Renal pelvis (tissue), 12 donors: ENCODE measurements at places on chromosomes 6 and 20. TPM values are rescaled to one million over a fixed set of nuclear protein-coding genes. Genes with fewer than 3 reads are reported as not detected.

The NRSN1 gene
- 0.44 TPM for polyA plus RNA-seq

The SMLR1 gene
- 3.3 TPM for polyA plus RNA-seq

The RNF144B gene
- 15.9 TPM for polyA plus RNA-seq

The FAXC gene
- polyA plus RNA-seq: 3.7 TPM

The RGL2 gene
- 133 TPM for polyA plus RNA-seq

The CHMP4B gene
- 99.3 TPM for polyA plus RNA-seq

The OR2J3 gene
- not detected for polyA plus RNA-seq

The RAB44 gene
- 0.04 TPM for polyA plus RNA-seq

The GPX6 gene
- not detected for polyA plus RNA-seq

The PKIB gene
- polyA plus RNA-seq: 2.4 TPM

The ZHX3 gene
- 26.9 TPM for polyA plus RNA-seq

The GFOD1 gene
- 2.4 TPM for polyA plus RNA-seq

The ANKEF1 gene
- polyA plus RNA-seq: 8.1 TPM

The RIMS4 gene
- polyA plus RNA-seq: 0.37 TPM

The SLPI gene
- not detected for polyA plus RNA-seq

The HEY2 gene
- 7.2 TPM for polyA plus RNA-seq

DNA sequence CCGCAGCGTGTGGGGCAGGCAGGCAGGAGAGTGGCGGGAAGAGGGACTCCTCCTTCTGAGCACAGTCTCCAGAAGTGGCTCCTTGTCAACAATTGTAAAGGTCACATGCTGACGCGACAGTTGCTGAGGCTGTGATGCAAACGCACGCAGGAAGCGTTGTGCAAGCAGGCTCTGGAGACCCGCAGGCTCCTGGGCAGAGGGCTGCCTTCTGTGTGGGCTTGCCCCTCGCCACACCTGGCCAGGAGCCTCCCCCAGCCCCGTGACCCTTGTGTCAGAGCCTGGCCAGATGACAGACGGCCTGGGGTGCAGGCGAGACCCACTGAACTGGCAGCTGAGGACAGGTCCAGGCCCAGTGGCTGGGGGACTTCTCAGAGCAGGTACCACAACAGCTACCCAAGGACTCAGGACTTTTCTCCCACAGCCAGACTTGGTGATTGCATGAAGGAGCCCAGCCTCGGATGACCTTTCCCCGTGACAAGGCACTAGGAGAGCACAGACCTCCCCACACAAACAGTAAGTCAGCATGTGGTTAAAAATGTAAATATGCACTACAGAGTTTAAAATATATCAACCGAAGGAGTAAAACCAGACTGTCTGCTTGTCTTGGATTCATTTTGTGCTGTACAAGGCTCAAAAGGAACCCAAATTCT, 222.1 kb upstream of the RREB1 start:
- no peak for DNase-seq

- DNase-seq: no peak
Measured at GRCh38 chr20:22927537-22927936, 107.6 kb upstream of the SSTR4 start.

DNA sequence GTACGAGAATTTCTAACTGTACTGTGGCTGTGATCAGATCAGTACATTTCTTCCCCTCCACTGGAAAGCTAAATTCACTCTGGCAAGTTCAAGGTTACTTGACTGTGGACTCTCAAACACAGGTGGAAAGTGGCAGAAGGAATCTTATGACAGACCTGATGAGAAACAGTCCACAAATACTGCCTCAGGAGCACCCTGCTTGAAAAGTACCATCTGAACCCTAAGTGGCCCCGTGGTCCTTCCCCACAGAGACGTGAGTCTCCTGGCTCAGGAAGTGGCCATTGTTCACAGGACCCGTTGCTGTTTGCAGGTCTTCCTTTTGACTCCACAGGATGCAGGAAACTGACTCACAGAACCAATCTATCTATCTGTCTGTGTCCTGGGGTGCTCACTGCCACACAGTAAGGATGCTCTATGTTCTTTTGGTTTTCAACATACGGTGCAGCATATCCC, 47.5 kb upstream of the NHSL1 start:
- no peak for DNase-seq

- DNase-seq: no peak
Measured at GRCh38 chr6:147099974-147100373, 104.2 kb upstream of the STXBP5 start.

DNA sequence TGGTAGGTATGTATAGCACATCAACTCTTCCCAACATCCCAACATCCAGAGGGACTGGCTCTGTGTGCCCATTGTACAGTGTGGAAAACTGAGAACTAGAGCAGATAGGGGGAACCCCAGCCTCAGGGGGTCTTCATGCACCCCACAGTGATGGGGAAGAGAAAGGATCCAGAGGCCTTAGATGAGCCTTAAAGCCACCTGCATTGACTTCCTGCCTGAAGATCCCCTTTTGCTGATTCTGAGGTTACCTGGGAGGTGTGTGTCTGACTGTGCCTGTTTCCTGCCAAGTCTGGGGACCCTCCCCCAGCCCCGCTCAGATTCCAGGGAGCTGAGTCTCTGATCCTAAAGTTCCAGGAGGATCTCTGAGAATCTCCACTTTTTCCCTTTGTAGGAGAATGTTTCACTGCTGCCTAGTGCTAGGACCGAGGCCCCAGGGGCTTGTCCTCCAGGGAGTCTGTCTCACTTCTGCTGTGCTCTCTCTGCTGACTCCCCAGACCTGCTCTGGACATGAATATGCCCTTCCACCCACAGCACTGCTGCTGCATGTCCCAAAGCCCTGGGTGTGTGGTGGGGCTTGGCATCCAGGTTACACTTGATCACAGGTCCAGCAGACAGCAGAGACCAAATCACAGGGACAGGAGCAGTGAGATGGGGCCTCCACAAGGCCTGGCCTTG, 12.8 kb upstream of the PGC start:
- DNase-seq: no peak

GRCh38 chr6:13033145-13033544, 295.2 kb downstream of the TBC1D7 start:
- no peak for DNase-seq

GRCh38 chr6:39776581-39776980, 15.6 kb upstream of the DAAM2 start:
- no peak for DNase-seq

DNA sequence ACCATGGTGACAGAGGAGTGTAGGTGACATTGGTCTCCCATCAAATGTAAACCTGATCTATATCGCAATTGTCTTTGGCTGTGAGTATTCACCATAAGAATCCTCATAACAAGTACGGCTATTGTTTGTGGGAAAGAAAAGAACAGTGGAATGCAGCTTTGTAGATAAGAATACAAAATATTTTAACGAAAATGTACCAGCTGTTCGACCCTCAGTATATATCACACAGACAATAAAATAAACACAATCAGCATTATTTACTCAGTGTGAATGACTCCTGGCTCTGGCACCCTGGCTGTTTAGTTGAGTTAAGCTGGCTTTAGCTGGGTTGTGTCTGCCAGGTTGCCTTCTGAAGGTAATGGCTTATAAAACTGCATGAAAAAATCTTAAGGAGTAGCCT, 43.4 kb downstream of the SNRNP48 start:
- DNase-seq: no peak

GRCh38 chr20:19995220-19995863, 21.8 kb upstream of the NAA20 start:
- DNase-seq: no peak

- no peak for DNase-seq
Measured at GRCh38 chr20:35704514-35705261, 5.5 kb downstream of the ROMO1 start.

GRCh38 chr6:104632588-104632987, 227.1 kb downstream of the HACE1 start:
- DNase-seq: no peak

GRCh38 chr6:75449630-75450206, 43.9 kb downstream of the FILIP1 start:
- DNase-seq: no peak

- DNase-seq: peak; percentile 54
Measured at GRCh38 chr20:36462440-36463211, 78.7 kb upstream of the MYL9 start.

GRCh38 chr20:35277127-35277526, 795 bp downstream of the MMP24OS start:
- no peak for DNase-seq

DNA sequence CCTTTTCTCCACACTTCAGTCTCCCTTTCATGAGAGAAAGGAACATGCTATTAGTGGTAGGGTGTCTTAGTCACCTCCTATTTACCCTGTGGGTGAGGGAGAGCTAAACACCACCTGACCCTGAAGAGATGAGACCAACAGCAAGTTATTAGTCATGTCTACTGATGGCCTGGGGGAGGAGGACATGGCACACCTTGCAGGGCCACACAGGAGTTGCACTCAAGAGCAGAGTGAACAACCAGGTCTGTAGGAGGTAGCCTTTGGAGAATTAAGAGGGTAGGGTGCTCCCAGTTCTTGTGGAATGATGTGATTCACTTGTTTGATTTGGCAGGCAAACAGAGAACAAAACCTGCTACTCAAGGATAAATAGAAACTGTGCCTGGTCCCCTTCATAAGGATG, 82.7 kb upstream of the FABP7 start:
- no peak for DNase-seq

GRCh38 chr20:12413116-12413515, 495.4 kb downstream of the BTBD3 start:
- no peak for DNase-seq

GRCh38 chr20:22348010-22348409, 236.4 kb downstream of the FOXA2 start:
- no peak for DNase-seq

DNA sequence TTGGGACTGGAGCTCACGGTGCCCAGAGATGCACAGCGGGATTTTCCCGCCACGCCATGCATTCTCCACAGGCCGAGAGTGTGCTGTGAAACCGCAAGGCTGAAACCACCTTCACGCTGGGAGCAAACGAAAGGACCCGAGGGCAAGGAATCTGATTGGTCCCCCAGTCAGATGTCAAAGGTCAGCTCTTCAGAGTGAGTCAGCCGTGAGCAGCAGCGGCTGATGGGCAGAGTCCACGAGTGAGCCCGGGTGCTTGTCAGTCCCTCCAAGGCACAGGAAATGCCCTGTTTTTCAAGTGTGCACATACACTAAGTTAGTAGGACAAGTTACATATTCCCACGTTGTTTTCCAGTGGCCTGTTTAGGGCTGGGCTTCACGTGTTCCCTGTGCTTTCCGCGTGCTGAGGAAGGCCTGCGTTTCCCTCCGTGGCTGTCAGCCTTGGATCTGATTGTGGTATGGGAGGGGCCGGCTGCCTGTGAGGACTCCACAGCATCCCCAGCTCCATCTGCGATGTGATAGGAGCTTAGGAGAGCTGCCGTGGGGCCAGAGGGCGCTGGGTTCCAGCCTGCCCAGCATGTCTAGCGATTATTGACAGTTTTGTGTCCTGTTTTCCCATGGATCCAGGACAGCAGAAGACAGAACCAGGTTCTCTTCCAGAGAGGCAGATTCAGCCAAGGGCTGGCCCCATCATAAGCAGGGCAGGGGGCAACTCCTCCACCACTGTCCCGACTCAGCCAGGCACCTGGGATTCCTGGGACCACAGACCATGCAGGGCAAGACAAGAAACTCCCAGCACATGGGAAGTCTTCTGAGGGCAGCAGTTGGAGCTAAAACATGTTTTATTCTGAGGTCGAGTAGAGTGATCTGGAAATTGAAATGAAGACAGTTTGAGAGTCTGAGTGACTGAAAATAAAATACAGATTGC, 38.2 kb upstream of the FRMD1 start:
- no peak for DNase-seq

DNA sequence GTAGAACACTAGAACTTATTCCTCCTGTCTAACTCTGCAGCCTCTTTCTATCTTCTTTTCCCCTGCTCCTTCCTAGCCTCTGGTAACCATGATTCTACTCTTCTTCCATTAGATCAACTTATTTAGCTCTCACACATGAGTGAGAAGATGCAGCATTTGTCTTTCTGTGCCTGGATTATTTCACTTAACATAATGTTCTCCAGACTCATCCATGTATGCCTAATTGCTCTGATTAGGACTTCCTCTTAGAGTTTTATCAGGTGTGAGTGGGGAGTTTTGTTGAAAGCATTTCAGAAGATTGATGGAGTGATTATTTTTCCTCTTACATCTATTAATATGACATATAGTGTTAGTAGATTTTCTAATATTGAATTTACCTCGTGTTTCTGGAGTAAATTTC, 140.4 kb downstream of the CDKAL1 start:
- DNase-seq: no peak

GRCh38 chr6:100593522-100593921, 128.8 kb upstream of the SIM1 start:
- no peak for DNase-seq

- DNase-seq: no peak
Measured at GRCh38 chr20:63969838-63970713, at the start of gene ZNF512B. Gene ZNF512B (minus strand): TSS chr20:63969930. CDS start chr20:63967950, 1,980 bp downstream.

DNA sequence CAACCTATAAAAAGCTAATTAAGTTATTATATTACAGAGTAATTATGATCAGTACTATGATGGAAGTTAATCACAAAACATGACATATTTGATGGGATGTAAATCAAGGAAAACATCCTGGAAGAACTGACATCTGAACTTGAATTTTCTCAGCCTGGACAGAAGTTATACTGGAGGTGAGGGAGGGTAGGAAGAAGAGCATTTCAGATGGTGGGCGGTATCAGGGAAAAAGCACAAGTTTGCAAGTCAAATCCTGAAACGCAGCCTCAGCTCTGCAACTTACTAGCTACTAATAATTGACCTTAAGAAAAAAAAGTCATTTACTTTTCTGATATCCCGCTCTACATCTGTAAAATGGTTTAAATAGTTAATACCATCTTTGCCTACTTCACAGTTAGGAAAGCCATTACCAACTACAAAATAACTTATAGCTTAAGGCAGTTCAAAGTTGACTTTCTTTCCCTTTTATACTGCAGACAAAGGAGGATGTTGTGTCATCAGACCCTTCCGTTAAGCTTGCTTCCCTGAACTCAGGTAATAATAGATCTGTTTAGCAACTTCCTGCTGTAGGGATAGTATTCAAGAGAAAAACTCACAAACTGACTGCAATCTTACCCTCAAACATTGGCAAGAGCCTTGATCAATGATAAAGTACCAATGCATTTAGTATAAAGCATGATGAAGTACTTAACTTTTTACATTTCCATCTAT, 21.0 kb downstream of the NOL7 start:
- DNase-seq: no peak

DNA sequence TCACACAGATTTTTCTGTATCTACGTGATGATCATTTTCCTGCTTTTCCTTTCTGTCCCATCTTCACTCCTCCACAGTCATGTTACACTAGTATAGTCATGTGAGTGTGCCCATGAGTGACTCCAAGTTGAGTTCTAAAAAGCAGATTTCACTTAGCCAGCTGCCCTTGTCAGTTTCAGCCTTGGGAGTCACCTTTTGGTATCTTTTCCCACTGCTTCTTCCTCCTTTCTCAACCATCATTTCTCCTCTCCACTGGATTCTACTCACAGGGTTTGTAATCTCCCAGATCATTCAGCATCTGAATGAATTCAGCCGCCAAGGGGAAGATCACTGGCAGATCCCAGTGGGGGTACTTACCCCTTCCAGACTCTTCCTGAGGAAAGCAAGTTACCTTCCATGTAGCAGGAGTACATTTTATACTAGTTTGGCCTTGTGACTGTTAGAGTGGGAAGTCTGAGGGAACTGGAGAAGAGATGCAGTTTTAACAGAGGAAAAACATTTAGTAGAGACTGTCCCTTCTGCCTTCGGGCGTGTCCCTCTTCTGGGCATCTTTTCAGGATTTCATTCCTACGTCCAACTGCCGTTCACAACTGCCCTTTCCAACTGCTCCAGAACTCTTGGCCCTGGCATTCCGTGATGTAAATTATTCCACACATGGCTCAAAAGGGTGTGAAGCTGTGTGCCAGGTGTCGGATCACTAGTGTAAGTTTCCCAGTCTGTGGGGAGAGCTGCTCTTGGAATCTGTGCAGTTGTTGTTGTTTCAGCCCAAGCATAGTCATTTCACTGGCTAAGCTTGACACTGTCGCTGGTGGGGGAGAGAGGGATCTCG, 38.9 kb downstream of the BICRAL start:
- DNase-seq: no peak

GRCh38 chr6:26342106-26343004, 22.6 kb upstream of the BTN3A2 start:
- DNase-seq: no peak
